OCI-LY7 (cell line): ENCODE measurements at places on chromosomes 1 and 21. TPM values are rescaled to one million over a fixed set of nuclear protein-coding genes. Genes with fewer than 3 reads are reported as not detected.
A peak's percentile ranks its signal among the peaks of the same experiment; 100 is the strongest.

DNA sequence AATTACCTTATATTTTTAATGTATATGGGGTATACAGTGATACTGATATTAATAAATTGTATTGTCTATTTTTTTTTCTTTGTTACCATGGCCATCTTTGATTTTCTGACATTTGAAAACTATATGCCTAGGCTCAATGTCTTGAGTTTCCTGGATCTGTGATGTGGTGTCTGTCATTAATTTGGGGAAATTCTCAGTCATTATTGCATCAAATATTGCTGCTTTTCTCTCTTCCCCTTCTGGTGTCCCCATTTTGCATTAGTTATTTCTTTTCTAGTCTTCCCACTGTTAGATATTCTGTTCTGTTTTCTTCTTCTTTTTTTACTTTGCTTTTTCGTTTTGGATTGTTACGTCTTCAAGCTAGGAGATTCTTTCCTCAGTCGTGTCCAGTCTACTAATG is 33.8 kb downstream of the ZBTB40 start:
- no peak for DNase-seq

GRCh38 chr1:177131723-177132122 is 32.8 kb downstream of the ASTN1 start:
- DNase-seq, result no peak

DNA sequence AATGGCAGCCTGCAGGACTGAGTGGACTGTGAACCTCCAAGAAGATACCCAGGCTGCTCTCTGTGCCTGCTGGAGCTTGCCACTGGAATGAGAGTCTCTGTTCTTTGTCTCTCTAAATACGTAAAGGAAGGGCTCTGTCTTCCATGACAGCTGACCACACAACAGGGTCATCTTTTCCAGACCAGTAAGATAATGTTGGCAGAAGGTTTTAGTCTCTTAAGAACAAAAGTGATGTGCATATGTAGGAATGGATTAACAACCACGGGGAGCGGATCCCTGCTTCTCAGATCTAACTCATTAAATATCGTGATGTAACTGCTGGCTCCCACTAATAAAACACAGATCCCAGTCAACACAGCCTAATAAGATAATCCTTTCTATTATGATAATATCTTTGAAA is 67.5 kb downstream of the MAP10 start:
- DNase-seq, result no peak

The RPE65 gene
- total RNA-seq, result not detected in 2 replicates

GRCh38 chr1:3285106-3285740 is 169.2 kb upstream of the ARHGEF16 start:
- DNase-seq, result no peak

DNA sequence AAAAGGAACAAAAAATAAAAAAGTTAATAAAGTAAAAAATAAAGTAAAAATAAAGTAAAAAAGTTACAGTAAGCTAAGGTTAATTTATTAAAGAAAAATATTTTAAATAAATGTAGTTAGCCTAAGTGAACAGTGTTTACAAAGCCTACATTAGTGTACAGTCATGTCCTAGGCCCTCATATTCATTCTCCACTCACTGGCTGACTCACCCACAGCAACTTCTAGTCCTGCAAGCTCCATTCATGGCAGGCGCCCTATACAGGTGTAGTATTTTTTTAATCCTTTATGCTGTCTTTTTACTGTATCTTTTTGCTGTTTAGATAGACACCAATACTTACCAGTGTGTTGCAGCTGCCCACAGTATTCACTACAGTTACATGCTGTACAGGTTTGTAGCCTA is 12.4 kb downstream of the ADAR start:
- no peak for DNase-seq

DNA sequence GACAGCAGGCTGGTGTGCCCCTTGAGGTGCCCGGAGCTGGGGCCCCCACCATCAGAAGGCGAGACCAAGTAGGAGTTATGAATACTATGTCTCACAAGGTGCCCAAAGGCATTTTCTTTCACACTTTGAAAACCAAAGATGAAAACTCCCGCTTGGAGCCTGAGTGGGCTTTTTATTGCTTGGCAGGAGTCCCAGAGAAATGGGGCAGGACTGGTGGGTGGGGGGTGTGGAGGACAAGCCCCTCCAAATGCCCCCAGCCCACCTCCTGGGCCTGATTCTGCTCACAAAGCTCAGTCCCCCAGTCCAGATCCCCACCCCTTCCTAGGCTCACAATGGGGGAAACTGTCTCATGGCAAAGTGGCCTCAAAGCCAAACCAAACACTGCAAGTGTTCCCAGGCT is 227.9 kb downstream of the TRABD2B start:
- no peak for DNase-seq

The RCC1 gene
- 95.3 and 108 TPM in 2 replicates for total RNA-seq

DNA sequence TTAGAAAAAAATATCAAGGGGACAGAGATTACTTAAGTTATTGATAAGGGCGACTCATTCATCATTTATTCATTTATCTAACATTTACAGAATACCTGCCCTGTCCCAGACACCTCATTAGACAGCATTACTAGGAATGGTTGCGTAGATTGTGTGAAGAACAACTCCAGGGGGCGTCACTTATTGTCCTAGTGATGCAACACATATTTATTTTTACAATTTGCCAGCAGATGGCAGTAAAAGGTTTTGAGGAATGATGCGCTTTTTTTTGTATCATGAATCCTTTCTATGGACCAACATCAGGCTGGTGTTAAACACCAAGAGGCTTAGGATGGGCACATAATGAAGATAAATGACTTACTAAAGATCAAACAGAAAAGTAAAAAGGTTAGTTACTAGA is 5.5 kb downstream of the NCAM2 start:
- peak; percentile 1 for DNase-seq

The KCNT2 gene
- total RNA-seq, result not detected in 2 replicates

DNA sequence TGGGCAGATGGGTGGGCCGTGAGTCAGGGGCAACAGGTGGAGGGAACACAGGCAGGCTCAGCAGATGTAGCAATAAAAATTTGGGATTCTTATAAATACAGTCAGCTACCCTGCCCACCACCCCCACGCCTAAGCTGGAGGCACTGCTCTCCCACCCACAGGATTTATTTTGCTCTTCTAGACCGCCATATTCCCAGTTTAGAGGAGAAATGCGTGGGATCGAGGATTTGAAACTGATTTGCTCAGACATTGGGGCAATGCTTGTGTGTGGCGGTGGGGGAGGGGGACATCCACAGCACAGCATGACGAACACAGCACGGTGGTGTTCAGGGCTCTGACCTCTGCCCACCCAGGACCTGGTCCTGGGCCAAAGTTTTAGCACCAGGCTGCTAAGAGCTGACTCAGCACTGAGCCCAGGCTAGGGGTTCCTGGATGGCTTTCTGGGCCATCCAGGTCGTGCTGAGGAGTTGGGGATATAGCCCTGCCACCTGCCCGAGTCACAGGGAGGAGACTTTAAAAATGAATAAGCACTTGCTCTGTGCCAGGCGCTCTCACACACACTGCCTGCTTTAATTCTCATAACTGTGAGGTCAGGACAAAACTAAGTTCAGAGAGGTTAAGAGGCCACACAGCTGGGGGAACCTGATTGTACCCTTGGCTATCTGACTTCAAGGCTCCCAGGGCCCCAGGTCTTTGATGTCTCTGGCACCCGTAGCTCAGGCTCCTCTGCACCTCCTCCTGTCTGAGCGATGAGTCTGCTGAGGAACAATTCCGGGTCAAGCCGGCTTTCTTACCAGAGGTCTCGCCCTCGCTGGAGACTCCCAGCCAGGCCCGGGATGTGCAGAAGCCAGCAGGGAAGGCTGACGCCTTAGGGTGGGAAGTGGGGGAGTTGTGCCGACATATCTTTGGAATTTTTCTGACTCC is 29.4 kb upstream of the CSF1 start:
- no peak for DNase-seq

GRCh38 chr1:112778137-112778536 is 63.0 kb upstream of the PPM1J start:
- no peak for DNase-seq

The GPN2 gene
- 43.7 and 46.6 TPM in 2 replicates for total RNA-seq

The KCNA3 gene
- total RNA-seq, result 43.6 and 54.5 TPM in 2 replicates

- DNase-seq, result no peak
Observed at GRCh38 chr1:164838786-164839185, 279.8 kb downstream of the PBX1 start.

DNA sequence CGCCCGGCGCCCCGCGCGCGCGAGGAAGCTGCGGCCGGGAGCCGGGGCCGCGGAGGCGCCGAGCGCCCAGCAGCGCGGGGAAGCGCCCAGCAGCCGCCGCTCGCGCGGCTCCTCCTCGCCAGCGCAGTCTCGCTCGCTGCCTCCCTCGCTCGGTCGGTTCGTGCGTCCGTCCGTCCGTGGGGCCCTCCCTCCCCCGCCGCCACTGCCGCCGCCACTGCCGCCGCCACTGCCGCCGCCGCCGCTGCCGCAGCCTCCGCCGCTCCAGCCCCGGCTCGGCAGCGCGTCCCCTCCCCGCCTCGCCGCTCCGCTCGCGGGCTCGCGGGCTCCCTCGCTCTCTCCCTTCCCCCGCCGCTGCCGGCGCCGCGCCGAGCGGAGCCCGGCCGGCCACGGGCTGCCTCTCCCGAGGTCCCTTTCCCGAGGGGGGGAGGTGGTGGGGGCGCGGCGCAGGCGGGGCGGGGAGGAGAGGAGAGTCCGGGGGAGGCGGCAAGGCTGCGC is at the start of gene KCND3:
Gene KCND3, minus strand, starts transcription at position 138 of the 495 bp plus-strand sequence.
- no peak for DNase-seq

GRCh38 chr1:167473761-167474160 is 44.6 kb downstream of the CD247 start:
- peak; percentile 33 for DNase-seq

DNA sequence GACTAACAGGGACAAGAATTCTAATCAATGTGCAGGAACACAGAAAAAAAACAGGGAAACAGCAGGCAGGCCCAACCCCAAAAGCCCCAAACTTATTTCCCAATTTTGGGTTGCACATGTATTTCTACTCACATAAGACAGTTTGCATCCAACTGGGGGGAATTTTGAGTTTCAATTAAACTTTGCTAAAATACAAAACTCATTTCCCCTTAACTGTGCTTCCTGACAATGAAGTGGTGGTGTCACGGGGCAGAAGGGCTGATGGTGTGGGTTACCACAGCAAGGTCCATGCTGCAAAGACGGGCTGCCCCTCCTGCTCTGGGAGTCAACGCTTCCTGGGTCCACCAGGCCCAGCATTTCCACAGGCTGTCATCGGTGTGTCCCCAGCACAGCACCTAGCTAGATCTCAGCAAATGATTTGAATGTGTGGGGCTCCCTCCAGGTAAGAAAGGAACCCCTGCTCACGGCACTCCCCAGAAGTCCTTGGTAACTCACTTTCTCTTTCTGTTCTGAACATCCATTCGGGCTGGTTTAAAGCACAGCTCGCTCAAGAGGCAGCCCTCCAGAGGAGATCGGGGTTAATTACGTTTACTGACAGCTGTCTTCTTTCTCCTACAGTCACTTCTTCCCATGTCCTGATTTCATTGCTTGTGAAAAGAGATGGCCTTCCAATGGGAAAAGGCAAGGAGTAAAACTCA is 27.4 kb downstream of the HIVEP3 start:
- peak; percentile 46 for DNase-seq

DNA sequence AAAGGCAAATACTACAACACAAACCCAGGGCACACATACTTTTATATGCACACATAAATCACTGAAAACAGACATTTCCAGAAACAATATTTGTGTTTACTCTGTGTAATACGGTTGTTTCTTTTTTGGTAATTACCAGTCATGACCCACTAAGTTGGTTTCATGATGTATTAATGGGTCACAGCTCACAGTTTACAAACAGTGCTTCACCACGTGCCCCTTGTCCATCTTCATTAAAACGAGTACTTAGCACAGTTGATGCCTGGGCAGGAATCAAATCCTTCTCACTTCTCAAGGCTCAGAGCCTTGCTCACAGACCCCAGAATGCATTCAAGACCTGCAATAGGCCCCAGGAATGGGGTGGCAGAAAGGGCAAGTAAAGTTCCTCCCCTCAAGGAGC is 13.8 kb downstream of the SSBP3 start:
- no peak for DNase-seq

The MAP7D1 gene
- total RNA-seq, result 94.7 and 101 TPM in 2 replicates

- no peak for DNase-seq
Observed at GRCh38 chr1:173523329-173523728, 46.2 kb downstream of the PRDX6 start.

The S100B gene
- total RNA-seq, result not detected in 2 replicates

- no peak for DNase-seq
Observed at GRCh38 chr1:241356519-241357365, at the start of gene RGS7. Gene RGS7 (minus strand): TSS chr1:241357205.

GRCh38 chr1:48070396-48070750 is 73.2 kb upstream of the TRABD2B start:
- DNase-seq, result no peak

The S100A16 gene
- total RNA-seq, result 0.33 TPM in 1 of 2 replicates, not detected in the other

The TMEM53 gene
- total RNA-seq, result 8.1 and 8.9 TPM in 2 replicates

The GBP4 gene
- not detected in 2 replicates for total RNA-seq

DNA sequence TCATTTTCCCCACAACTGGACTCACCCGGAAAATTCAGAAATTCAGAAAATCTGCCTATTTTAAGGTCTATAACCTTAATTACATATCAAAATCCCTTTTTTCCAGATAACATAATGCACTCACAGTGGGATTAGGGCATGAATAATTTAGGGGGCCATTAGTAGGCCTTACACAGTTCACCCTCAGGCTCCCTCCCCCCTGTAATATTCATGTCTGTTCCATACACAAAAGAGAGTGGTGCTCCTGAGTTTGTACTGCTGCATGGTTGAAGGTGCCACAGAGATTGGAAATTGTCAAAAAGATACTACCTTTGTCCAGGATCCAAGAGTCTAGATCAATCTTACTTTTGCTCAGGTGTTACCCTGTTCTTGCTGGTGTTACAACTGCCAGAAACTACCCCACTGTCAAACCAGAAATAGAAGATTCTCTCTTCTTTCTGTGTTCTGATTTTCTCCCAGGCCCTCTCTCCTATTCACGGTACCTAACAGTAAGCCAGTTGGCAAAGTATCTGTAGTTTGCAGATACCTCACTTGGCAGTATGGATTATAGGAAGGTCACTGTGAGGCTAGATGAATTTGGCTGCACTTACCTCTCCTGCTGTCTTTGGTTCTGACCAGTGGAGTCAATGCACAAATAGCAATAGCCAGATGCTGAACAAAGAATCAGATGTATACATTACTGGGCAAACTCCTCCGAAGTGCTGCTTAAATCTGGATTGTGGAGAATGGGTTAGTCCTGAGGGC is 53.2 kb downstream of the C1orf198 start:
- DNase-seq, result no peak

GRCh38 chr21:41847066-41847804 is 31.9 kb downstream of the PRDM15 start:
- DNase-seq, result no peak

DNA sequence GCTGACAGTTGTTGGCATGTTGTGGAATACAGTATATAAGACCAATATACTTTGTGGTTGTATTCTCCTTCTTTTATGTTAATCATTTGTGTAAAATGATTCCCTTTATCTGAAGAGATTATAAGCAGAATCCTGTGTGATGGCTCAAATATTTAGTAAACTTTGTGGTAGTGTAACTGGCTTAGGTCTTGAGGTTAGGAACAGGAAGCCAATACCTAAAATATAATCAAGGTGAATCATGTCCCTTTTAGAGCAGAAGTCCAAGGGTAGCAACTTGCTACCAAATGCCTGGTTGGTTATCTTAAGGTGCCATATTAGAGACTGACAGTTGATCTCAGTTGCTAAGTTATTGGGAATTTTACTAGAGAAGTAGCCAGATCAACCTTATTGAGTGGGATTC is 398.5 kb upstream of the ADAMTS5 start:
- DNase-seq, result no peak

GRCh38 chr1:29739176-29739575 is 502.9 kb downstream of the PTPRU start:
- DNase-seq, result no peak
